ENCODE measurements at places on chromosomes 6 and 20.

GRCh38 chr6:166488076-166488685 lies 98.3 kb downstream of the RAMACL start:
- peaks cover 10% of the 10 kb centered on the region for H3K4me1 ChIP-seq
- DNase-seq = peak; percentile 64
- no peaks in the 10 kb centered on the region for H3K27me3 ChIP-seq
- H3K36me3 ChIP-seq = peaks cover 16% of the 10 kb centered on the region

DNA sequence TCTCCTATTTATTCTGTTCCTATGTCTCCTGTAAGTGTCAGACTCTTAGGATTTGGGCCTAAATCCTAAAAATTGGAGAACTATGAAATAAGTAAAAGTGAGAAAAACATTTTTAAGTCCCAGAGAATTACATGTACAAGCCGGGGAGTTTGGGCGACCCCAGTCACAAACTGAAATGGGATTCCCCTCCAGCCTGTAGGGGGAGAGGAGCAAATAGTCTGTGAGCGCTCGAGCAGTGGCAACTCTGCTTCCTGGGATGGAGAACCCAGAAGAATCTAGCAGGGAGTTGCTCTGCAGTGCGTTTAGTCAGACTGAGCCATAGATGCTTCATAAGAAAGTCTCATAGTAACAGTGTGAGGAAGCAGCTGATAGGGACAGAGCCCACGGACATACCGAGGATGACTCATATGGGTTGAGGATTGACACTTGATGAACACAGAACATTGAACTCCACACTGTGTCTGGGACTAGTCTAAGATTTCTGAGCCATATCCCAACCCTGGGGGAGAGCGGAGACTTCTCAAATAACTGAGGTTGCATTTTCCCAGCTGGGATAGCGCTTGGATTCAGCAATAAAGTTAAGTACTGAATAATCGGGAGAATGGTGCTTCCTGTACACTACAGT lies 437.2 kb downstream of the BCKDHB start:
- peaks cover 15% of the 10 kb centered on the region for H3K27me3 ChIP-seq
- H3K36me3 ChIP-seq = no peaks in the 10 kb centered on the region
- H3K4me3 ChIP-seq = no peak overlapping the region

DNA sequence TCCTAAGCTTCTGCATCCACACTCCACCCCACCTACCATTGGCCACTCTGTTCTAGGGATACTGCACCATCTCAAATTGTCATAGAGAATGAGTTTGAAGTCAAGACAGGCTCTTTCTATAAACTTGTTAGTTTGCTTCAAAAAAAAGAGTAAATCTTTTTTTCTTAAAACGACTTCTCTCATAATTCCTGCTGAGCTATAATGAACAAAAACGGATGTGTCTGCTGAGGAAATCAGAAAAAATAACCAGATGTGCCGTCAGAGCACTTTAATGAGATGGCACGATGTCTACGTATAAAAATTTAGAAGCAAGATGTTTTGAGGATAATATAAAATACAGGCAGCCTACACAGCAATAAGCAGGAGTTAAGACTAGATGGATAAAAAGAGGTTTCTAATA lies 24.0 kb upstream of the DDO start:
- DNase-seq = no peak
- no peaks in the 10 kb centered on the region for H3K36me3 ChIP-seq
- H3K4me1 ChIP-seq = no peaks in the 10 kb centered on the region
- H3K27me3 ChIP-seq = peaks cover 4% of the 10 kb centered on the region

DNA sequence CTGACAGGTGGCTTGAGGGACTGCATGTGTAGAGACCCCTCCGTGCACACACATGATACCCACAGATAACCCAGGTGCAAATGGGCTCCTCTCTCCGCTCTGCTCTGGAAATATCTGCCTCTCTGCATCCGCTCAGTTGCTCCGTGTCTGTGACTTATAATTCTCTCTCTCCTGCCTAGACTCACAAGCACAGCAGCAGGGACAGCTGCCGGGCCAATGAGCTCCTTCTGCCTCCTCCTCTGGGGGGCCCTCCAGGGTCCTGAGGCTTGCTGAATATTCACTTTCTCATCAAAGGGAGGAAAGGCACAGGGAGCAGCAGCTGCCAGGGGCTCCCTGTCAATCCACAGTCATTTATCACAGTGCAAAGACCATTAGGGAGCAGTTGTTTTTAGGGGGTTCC lies 24.1 kb downstream of the LRFN2 start:
- no peak overlapping the region for H3K27ac ChIP-seq
- no peaks in the 10 kb centered on the region for H3K36me3 ChIP-seq
- DNase-seq = no peak
- H3K4me3 ChIP-seq = no peak overlapping the region

All from activated naive CD8-positive, alpha-beta T cell treated with anti-CD3 and anti-CD28 coated beads for 36 hours (primary cell).